ENCODE measurements at places on chromosomes 3 and 15.

DNA sequence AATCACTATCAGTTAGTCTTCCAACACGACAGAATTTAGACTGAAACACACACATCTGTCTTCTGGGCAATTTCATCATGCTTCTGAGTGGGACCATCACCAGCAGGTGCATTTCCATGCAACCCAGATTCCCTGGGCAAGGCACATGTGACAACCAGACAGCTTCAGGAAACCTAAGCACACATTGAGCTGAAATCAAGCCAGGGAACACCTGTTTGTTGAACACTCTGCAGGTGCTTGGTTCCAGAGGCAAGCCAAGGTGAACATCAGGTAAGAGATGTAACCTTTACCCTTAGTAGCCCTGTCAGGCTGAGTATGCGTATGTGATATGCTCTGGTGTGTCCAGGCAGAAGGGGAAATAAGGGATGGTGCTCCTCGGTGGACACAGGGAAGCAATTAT is 3.3 kb upstream of the PSMD2 start:
- no peak for DNase-seq

GRCh38 chr15:55965091-55965490 is 28.3 kb downstream of the NEDD4 start:
- DNase-seq, result no peak

GRCh38 chr15:67906382-67906781 is 66.5 kb upstream of the RNU6-1 start:
- DNase-seq, result no peak

GRCh38 chr3:125062904-125063618 is 7.3 kb upstream of the HEG1 start:
- DNase-seq, result peak; percentile 77

- DNase-seq, result no peak
Measured at GRCh38 chr3:162034368-162034767, 537.8 kb downstream of the OTOL1 start.

GRCh38 chr15:75616766-75617165 is 8.8 kb downstream of the SNUPN start:
- no peak for DNase-seq

DNA sequence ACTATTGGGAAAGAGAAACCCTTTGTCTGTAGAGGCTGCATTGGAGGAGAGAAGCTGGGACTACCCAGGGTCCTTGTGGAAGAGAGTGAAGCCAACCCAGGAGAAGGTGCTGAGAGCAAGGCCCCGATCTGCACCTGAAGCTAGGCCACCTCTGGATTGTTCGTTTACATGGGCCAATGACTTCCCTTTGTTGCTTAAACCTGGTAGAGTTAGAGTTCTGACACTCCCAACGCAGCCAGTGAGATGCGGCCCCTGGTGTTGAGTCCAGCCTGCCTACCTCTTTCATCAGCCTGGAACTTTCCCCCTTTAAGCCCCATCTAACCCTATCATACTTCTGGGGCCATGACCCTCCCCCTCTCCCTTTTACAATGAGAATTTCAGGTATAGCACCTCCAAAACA is 30.8 kb downstream of the CCDC13 start:
- DNase-seq, result no peak

DNA sequence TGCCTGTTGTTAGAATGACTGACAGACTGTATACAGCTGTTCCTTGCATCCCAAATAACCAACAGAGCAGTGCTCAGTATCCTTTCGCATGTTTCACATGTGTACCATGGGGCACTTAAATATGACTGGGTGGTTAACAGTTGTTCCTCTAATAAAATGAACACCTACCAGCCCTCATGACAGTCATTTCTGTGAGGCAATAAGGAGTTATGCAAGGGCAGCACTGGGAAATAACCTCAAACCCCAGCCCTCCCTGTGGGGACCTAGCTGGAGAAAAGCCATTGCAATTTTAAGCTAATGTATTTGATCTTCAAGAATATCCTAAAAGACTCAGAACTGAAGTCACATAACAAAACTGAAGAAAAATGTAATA is 7.3 kb downstream of the RFT1 start:
- DNase-seq, result no peak

Data from glomerular endothelial cell (primary cell).